Vagina (tissue), 2 donors: ENCODE measurements at places on chromosomes 12 and 14.

GRCh38 chr12:40343124-40343523 is 118.3 kb downstream of the LRRK2 start:
- no peak for DNase-seq

DNA sequence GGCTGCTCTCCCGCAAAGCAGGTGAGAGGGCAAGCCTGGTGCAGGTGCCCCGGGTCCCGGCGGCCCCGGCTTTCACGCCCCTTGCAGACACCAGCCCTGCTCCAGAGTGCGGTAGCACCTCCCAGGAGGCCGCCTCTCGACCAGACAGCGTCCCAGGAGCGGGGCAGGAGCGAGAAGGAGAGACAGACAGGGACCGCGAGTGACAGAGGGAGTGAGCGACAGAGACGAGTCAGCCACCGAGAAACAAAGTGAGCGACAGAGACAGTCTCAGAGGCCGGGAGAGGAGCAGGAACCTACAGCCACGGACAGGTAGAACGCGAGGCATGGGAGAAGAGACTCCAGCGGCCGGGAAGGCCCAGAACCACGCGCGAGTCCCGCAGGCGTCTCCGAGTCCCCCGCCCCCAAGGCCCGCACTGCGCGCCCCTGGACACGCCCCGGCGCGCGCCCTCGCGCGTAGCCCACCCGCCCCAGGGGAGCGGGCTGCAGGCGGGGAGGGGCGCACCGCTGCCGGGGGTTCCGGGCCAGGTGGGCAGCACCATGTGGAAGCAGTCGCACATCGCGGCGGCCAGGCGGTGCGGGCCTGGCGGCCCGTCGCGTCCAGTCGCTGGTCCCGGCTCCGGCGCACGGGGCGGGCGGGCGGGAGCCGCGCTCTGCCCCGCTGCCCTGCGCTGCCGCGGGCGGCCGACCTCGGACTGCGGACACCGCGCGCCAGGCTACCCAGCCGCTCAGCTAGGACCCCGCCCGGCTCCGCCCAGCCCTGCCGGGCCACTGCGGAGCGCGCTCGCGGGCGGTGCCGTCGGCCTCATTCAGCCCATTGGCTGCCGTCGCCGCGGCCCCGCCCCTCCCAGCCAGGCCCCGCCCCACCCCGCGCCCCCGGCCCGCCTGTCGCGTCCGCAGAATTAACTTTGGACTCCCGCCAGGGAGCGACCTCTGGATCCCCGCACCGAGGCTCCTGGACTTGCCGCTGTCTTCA is at the start of gene AHNAK2:
Gene AHNAK2, minus strand, starts transcription at position 694 of the 973 bp plus-strand sequence. Its CDS starts 137 bp downstream, at position 557.
- DNase-seq = no peak

GRCh38 chr12:124278389-124279101 is 16.3 kb upstream of the RFLNA start:
- no peak for DNase-seq

GRCh38 chr14:75274899-75275569 is 3.6 kb upstream of the FOS start:
- no peak for DNase-seq

- DNase-seq = no peak
These were observed 11.8 kb upstream of the KSR2 start for GRCh38 chr12:117980616-117981015.
